ENCODE measurements at places on chromosomes 13 and 19. TPM values are rescaled to one million over a fixed set of nuclear protein-coding genes. Genes with fewer than 3 reads are reported as not detected.

DNA sequence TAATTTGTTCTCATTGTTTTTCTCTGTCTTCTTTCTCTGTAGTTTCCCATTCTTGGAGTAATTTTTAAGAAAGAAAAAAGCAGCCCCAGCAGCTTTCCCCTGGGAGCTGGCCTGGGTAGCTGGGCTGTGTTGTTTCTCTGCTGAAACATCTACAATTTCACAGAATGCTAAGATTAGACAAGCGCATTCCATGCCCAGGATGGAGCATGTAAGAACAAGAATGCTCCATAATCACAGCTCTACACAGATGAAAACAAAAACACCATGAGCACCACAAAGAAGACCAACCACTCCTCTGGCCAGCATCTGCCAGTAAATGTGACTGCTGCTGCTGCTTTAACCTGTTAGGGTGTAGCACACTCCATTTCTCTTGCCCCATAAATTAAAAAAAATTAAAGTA, 239.2 kb upstream of the SLITRK1 start:
- no peak overlapping the region for H3K4me3 ChIP-seq
- H3K27me3 ChIP-seq = peaks cover 2% of the 10 kb centered on the region
- no peak overlapping the region for H3K27ac ChIP-seq

DNA sequence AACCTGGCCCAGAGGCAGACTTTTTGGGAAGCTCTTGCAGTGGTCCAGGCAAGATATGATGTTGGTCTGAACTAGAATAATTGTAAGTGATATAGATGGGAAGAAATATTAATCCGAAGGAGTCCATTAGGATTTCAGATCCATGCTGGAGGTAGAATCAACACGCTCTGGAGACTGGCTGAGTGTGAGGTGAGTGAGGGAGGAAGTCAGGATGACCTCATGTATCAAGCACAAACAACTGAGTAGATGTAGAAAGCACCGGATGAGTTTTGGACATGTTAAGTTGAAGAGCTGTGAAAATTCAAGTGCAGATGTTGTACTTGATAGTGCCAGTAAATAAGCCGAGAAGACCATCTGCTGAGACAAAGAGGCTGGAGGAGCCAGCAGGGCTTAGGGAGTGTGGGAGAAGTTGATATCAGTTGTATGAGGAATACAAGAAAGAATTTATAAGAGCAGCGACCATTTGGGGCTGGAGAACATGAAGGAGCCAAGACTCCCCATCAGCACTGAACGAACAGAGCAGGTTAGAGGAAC, 5.3 kb upstream of the CNMD start:
- no peaks in the 10 kb centered on the region for H3K4me1 ChIP-seq
- no peaks in the 10 kb centered on the region for H3K36me3 ChIP-seq
- H3K27ac ChIP-seq = no peak overlapping the region
- DNase-seq = no peak
- peaks cover 31% of the 10 kb centered on the region for H3K27me3 ChIP-seq
- no peak overlapping the region for H3K4me3 ChIP-seq

DNA sequence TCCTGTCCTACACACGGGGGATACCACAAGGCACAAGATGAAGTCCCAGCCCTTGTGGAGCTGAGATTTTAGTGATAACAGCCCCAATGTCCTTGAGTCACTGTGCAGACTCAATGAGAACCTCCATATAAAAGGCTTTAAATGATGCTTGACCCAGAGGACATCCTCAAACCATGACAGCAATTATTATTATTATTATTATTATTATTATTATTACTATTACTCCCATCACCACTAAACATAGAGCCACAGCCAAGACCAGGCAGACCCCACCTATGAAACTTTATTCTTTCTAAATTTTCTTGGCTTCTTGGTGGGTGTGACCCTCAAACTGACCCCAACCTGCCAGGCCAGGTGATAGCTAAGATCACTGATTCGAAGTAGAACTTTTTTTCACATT, 11.1 kb downstream of the C19orf47 start:
- peaks cover 28% of the 10 kb centered on the region for H3K36me3 ChIP-seq
- no peaks in the 10 kb centered on the region for H3K4me1 ChIP-seq
- no peaks in the 10 kb centered on the region for H3K27me3 ChIP-seq
- no peak overlapping the region for H3K27ac ChIP-seq
- no peak for DNase-seq
- H3K4me3 ChIP-seq = no peak overlapping the region

- H3K4me3 ChIP-seq = no peak overlapping the region
- H3K4me1 ChIP-seq = no peaks in the 10 kb centered on the region
- no peak overlapping the region for H3K27ac ChIP-seq
- H3K27me3 ChIP-seq = peaks cover under 1% of the 10 kb centered on the region
- DNase-seq = no peak
Measured at GRCh38 chr13:95516021-95516420, 36.5 kb upstream of the CLDN10 start.

LRRC25 gene
- not detected for total RNA-seq

DNA sequence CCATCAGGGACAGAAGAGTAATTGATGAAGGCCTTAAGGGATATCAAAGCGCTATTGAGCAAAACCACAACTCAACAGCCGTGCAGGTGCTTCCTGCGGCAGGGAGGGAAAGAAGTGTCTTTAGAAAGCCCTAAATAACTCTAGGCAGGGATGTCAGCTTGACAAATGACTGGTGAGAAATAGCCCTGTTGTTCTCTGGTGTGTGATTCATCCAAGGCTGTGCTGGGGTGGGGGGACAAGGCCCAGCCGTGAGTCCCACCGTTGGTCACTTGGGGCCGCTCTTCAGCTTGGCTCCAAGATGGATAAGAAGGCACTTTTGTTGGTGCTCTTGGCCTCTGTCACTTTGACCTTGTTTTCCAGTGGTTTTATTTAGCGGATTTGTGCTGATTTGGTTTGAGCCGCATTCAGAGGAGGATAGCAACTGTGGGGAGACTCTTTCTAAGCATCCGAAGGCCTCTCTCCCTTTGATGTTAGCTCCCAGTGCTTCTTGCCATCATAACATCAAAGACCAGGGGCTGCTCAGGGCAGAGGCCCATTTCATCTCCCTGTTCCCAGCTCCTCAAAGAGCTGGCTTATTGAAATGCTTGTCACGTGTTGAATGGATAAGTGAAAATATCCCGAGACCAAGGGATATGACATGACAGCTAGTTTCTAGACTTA, 130.3 kb upstream of the SERP2 start:
- no peaks in the 10 kb centered on the region for H3K36me3 ChIP-seq
- H3K27ac ChIP-seq = no peak overlapping the region
- peaks cover 36% of the 10 kb centered on the region for H3K27me3 ChIP-seq
- H3K4me1 ChIP-seq = no peaks in the 10 kb centered on the region
- no peak for DNase-seq

- peak within 1 kb of the TSS; percentile 21 for H3K27ac ChIP-seq
- no peaks in the 10 kb centered on the region for H3K36me3 ChIP-seq
- peak within 1 kb of the TSS; percentile 72 for H3K4me3 ChIP-seq
- peaks cover 60% of the 10 kb centered on the region for H3K27me3 ChIP-seq
- H3K4me1 ChIP-seq = peaks cover 34% of the 10 kb centered on the region
Measured at GRCh38 chr19:12838182-12838885, at the start of gene MAST1. MAST1 (plus strand) TSS chr19:12838515; CDS start chr19:12838573, 58 bp downstream.

GRCh38 chr19:28492621-28493020, 720.3 kb downstream of the UQCRFS1 start:
- no peaks in the 10 kb centered on the region for H3K4me1 ChIP-seq
- no peak overlapping the region for H3K27ac ChIP-seq
- no peaks in the 10 kb centered on the region for H3K27me3 ChIP-seq
- DNase-seq = no peak

CEACAM21 gene
- 16.6 TPM for total RNA-seq

BSG gene
- total RNA-seq = 304 TPM

All from activated T-helper 2 cell treated with anti-CD3 and anti-CD28 coated beads, Interferon-gamma antibody, Interleukin-2, Interleukin-4, amounts not matched to agents 10 μg/mL and 5 μg/mL and 100 μg/mL, durations not matched to agents 14 hours and 24 hours and 36 hours (primary cell).